ENCODE measurements at places on chromosomes 3 and 15. TPM values are rescaled to one million over a fixed set of nuclear protein-coding genes. Genes with fewer than 3 reads are reported as not detected.

DNA sequence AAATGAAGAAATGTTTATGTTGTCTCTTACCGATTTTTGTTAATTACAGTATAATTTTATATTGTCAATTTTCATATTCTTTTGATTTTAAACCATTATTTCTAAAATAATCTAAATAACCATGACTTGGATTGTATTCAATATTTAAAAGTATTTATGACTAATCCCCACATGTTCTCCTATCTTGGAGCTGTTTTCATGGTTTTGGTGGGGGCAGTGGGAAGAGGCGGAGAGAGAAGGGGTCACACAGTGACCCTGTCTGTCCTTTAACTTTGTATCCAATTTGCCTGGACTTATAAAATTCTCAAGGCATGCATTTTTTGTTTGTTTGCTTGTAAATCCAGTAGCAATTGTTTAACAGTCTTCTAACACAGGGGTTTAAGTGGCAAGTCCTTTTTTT, 407.4 kb downstream of the NTRK3 start:
- no peak for DNase-seq
- H3K36me3 ChIP-seq, result no peaks in the 10 kb centered on the region
- H3K4me3 ChIP-seq, result no peak overlapping the region
- H3K27me3 ChIP-seq, result no peaks in the 10 kb centered on the region

- no peaks in the 10 kb centered on the region for H3K27me3 ChIP-seq
- DNase-seq, result no peak
- no peaks in the 10 kb centered on the region for H3K4me1 ChIP-seq
- H3K36me3 ChIP-seq, result no peaks in the 10 kb centered on the region
- no peak overlapping the region for H3K27ac ChIP-seq
These were observed 124.8 kb upstream of the ST8SIA2 start for GRCh38 chr15:92268900-92269299.

- H3K4me3 ChIP-seq, result no peak overlapping the region
- H3K4me1 ChIP-seq, result no peaks in the 10 kb centered on the region
- no peak for DNase-seq
- no peak overlapping the region for H3K27ac ChIP-seq
- H3K27me3 ChIP-seq, result no peaks in the 10 kb centered on the region
- no peaks in the 10 kb centered on the region for H3K36me3 ChIP-seq
These were observed 80.2 kb upstream of the SNRK start for GRCh38 chr3:43206105-43206504.

The SELENOT gene
- total RNA-seq, result 76.7 TPM

DNA sequence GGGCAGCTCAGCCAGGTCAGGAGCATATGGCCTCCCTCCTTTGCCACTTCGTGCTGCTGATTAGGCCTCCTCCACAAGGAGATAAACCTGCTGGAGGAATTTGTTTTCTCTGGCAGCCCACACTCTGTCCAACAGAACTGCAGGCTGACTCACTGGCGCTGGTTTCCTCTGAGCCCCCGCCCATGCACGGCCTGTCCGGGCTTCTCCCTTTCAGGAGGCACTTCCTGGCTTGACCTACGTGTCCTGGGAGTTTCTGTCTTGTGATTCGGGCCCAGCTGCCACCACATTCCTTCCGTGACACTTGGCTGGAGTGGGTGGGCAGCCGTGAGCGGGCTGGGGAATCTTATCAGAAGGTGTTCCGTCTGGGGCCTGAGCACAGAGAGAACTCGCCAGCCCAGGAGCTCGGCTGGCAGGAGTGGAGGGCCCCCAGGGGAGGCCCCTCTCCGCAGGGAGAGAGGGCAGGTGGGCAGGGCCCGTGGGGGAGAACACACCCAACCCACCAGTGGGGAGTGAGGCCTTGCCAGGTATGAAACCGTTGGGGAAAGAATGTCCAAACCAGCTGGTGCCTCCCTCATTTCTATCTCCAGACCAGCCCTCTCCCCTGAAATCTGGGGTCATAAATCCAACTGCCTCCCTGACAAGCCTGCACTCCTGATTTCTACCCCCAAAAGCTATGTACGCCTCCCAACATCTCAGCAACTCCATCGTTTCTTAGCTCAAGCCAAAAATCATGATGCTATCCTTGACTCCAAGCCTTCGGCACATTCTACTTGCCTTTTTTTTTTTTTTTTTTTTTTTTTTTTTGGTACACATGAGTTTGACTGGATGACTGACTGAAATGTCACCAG, 110.6 kb upstream of the MEF2A start:
- no peak for DNase-seq
- H3K27me3 ChIP-seq, result no peaks in the 10 kb centered on the region
- H3K36me3 ChIP-seq, result no peaks in the 10 kb centered on the region
- peaks cover 39% of the 10 kb centered on the region for H3K4me1 ChIP-seq

GRCh38 chr15:65323071-65323511, 18.6 kb downstream of the RNU5B-1 start:
- H3K27me3 ChIP-seq, result no peaks in the 10 kb centered on the region
- H3K36me3 ChIP-seq, result no peaks in the 10 kb centered on the region
- no peak overlapping the region for H3K27ac ChIP-seq
- H3K4me1 ChIP-seq, result peaks cover 3% of the 10 kb centered on the region

All from B cell (primary cell).